ENCODE measurements at places on chromosomes 7 and 10.

DNA sequence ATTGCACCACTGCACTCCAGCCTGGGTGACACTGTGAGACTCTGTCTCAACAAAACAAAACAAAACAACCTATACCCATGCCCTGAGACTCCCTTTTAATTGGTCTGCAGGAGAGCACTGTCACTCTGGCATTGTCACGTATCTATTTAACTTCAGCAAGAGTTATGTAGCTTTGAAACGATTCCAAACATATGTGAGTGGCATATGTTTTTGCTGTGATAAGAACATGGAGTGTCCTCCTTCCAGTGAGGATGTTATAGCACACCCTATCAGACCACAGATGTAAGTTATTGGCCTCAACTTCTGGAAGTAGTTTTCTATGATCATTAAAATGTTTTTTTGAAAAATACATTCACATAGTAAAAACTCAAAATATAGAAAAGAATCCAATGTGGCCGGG is 15.5 kb upstream of the DNAJC12 start:
- no peak for DNase-seq

DNA sequence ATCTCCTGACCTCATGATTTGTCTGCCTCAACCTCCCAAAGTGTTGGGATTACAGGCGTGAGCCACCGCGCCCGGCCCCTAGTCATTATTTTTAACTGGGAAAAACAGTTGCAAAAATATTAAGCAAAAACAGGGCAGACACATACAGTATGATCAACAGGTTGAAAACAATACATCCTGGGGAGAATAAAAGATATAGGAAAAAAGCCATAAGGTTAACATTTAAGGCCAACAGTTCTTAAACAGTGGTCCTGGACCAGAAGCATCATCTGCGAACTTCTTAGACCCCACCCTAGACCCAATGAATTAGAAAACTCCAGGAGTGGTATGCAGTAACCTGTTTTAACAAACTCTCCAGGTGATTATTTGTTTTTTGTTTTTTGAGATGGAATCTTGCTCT is 6.5 kb downstream of the UBE2H start:
- DNase-seq: no peak

- DNase-seq: no peak
Observed at GRCh38 chr7:83109352-83109751, 53.3 kb downstream of the PCLO start.

- no peak for DNase-seq
Observed at GRCh38 chr10:17780727-17781126, 28.4 kb upstream of the MRC1 start.

DNA sequence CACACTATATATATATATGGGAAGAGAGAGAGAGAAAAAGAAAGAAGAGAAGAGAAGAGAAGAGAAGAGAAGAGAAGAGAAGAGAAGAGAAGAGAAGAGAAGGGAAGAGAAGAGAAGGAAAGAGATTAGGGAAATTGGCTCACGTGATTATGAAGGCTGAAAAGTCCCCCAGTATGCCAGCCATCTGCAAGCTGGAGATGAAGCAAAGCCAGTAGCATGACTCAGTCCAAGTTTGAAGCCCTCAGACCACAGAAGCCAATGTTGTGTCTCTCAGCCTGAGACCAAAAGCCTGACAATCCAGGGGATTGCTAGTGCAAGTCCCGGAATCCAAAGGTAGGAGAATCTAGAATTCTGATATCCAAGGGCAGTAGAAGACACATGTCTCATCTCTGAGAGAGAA is 206.3 kb upstream of the PRSS1 start:
- DNase-seq: no peak

DNA sequence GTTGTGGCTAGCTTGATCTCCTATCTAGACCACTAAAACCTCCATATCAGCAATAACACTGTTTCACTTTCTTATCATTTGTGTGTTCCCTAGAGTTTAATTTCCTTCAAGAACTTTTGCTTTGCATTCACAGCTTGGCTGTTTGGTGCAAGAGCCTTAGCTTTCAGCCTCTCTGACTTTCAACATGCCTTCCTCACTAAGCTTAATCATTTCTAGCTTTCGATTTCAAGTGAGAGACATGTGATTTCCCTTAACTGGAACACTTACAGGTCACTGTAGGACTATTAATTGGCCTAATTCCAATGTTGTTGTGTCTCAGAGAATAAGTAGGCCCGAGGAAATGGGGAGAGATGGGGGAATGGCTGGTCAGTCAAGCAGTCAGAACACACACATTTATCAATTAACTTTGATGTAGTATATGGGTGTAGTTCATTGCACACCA is 10.6 kb upstream of the BPGM start:
- no peak for DNase-seq

GRCh38 chr10:103244666-103245271 is 918 bp upstream of the RPEL1 start:
- peak; percentile 89 for DNase-seq

Measured in lung microvascular endothelial cell (primary cell).